ENCODE measurements at places on chromosomes 3 and 15.

GRCh38 chr15:63474810-63475316, 29.5 kb upstream of the USP3 start:
- DNase-seq = no peak

- no peak for DNase-seq
Observed at GRCh38 chr15:80496096-80496495, 91.9 kb downstream of the ARNT2 start.

- no peak for DNase-seq
Observed at GRCh38 chr3:190491533-190492054, 22.3 kb upstream of the IL1RAP start.

DNA sequence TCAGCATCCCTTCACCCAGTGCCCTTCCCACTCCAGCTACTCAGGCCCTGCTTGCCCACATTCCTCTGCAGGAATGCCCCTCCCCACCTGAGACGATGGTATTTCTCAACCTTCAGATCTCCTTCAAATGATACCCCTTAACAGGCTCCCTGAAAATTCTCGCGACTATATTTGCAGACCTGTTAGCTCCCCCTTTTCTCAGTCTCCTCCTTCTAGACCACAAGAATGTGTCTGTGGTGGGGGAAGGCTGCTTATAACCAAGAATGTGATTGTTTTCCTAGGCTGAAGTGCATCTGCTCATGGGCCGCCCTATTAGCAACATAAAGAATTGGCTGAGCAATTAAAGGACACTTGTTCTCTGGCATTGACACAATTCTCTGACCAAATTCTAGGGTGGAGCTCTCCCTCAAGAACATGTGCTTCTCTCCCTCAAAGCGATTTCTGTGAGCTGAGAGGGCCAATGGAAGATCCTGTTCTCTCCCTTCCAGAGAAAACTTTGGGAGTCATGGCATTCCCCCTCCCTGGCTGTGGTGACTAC, 19.1 kb upstream of the LIMD1 start:
- DNase-seq = no peak

GRCh38 chr15:88803241-88803919, at the start of gene ACAN:
TSS of gene ACAN (plus strand) at chr15:88803436. CDS start at chr15:88836207, 32,771 bp downstream.
- no peak for DNase-seq

- DNase-seq = no peak
Observed at GRCh38 chr3:111955876-111956275, 22.9 kb upstream of the ABHD10 start.

DNA sequence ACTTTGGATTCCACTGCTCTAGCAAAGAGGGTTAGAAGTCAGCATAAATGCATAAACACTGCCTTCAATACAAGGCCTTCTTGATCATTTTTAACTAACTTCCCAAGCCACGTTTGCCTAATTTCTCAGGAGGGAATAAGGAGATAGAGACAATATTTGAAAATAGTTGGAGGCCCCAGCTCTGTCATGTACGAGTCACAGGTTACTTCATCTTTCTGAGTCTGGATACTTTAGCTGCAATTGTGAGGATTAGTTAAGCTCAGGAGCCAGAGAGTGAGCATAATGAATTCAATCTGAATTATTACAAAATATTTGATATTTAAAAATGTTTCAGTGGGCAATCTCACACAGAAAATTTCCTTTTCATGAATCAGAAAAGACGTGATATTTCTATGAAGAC, 298.9 kb downstream of the SHOX2 start:
- DNase-seq = no peak

GRCh38 chr3:78496501-78496900, 1271.3 kb downstream of the ROBO1 start:
- no peak for DNase-seq

DNA sequence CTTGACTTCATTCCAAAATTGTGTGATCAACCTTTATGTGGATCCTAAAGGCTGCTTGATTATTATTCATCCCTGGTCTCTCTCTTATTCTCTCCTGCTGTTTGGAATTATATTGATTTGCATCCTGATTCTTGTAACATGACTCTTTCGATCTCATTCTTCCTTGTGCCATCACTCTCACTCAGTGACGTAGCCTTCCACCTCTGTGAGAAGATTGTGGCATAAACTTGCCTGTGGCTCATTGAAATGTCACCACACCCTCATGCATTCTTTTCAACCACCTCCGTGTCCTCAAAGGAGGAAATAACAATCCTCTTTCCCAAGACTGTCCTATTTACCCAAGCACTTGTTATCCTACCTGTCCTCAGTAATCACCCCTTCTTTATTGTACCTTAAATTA, 41.3 kb upstream of the GCNT3 start:
- DNase-seq = no peak

DNA sequence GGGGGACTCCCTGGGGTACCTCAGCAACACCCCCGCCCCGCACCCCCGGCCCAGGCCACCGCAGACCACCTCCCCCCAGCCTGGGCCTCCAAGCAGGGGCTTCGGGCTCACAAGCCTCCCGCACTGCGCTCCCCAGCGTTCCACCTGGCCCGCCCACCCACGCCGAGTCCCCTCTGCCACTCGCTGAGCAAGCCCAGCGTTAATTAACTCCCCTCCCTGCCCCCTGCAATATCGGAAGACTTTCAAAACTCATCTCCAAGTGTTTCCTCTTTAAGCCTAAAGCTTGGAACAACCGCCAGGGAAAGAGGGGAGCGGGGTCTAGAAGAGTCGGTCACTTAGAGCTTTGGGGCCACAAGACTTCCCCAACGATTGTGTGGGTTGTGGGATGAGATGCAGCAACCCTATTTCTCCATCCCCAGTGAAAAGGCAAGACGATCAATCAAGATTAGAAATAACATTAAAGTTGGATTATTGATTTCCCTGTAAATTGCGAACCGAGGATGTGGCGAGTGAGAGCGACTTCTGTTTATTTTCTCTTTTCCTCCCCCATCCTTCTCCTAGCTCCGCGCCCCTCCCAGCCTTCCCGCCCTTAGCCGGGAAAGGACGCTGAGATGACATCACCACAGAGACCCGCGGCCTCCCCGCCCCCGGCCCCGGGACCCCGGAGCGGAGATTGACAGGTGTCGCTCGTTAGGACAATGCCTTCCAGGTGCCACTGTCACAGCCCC, 30.2 kb downstream of the NR2F2 start:
- DNase-seq = no peak

GRCh38 chr15:70535955-70536338, 227.4 kb downstream of the UACA start:
- no peak for DNase-seq

- DNase-seq = no peak
Observed at GRCh38 chr3:188578576-188579363, 424.8 kb downstream of the LPP start.

DNA sequence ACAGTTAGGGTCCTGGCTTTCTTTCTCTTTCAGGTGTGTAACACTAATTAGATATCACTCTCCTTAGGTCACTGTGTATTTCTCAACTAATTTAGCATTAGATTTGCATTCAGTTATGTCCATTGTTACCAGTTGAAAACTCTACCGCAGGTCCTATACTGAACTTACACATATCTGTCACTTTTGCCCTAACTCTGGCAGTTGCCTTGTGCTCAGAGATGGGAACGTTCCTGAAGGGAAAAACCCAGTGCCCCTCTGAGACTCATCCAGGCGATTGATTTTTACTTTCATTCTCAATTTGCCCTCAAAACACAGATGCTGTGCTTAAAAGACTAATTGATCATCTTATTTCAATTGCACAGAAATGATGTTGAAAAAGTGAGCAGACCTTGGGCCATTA, 249.1 kb downstream of the ALCAM start:
- DNase-seq = no peak

Data from NCI-H2081 treated with DMSO at 0.1 percent for 48 hours (cell line).